ENCODE measurements at places on chromosomes 6 and 20.
A peak's percentile ranks its signal among the peaks of the same experiment; 100 is the strongest.

- DNase-seq: no peak
Observed at GRCh38 chr6:121171879-121172278, 162.4 kb downstream of the TBC1D32 start.

- DNase-seq: no peak
Observed at GRCh38 chr6:147563472-147563871, 55.0 kb downstream of the SAMD5 start.

- DNase-seq: peak; percentile 41
Observed at GRCh38 chr20:10478205-10478604, 43.1 kb downstream of the SLX4IP start.

GRCh38 chr6:70636596-70636995, 31.1 kb upstream of the SMAP1 start:
- DNase-seq: no peak

DNA sequence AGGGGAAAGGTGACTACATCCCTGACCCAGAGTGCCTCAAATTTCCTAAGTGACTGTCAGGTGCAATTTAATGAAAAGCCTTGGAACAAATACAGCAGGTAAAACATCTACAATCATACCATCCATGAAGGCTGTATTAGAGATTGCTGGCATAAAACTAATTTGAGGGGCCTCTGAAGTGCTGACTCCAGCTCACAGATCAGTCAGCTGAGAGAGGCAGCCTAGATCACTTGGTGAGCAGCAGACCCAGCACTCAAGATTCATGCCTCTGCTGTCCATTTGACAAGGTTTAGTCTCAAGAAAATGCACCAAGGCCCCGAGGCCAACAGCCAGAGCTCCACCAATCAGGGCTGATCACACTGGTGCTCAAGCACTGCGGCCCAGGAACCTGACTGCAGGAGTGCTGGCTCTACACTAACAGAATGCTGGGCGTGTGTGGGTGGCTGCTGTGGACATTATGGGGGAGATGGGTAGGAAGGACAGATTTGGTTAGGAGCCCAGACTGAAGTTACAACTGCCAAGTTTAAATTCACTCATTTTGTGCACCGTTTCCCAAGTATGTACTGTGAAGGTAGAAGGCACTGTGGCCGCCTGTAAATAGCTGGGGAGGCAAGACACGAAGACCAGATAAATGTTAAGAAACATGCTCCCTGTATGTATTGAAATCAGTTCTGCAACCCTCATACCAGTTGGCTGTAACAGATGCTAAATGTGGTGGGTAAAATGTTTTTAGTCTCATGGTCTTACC, 28.2 kb downstream of the SNX5 start:
- DNase-seq: no peak

DNA sequence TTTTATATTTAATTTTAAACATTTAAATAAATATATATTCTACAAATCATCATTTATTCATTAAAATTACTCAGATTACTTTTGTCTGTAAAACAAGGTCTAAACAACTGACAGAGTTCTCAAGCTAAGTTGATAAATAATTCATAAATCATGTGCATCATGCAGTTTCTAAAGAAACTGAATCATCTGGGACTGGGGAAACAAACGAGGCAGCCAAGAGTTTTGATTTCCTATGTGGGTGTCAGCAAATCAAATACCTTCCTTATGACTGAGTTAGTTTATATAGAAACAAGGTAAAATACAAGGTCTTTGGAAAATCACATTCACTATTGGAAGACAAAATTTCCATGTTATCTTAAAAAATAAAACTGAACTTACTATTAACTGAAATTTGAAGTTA, 149.9 kb upstream of the BEND6 start:
- DNase-seq: no peak

DNA sequence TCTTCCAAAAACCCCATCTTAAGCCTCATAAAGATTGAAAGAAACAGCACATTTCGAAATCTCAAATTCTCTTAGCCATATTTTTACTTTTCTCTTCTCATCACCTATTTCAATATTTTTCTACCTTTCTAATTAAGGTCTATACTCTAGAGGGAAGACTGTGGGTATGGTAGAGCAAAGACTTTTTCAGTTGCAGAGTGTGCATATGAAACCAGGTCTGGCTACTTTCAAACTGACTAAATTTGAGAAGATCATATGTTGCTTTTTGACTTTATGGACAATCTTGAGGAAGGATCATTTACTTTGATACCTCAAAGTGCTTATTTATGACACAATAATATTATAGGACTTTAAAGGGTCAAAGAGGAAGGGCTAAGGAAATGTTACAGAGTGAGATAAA, 20.7 kb downstream of the FILIP1 start:
- DNase-seq: peak; percentile 10

GRCh38 chr6:169155481-169155880, 98.2 kb downstream of the THBS2 start:
- no peak for DNase-seq

DNA sequence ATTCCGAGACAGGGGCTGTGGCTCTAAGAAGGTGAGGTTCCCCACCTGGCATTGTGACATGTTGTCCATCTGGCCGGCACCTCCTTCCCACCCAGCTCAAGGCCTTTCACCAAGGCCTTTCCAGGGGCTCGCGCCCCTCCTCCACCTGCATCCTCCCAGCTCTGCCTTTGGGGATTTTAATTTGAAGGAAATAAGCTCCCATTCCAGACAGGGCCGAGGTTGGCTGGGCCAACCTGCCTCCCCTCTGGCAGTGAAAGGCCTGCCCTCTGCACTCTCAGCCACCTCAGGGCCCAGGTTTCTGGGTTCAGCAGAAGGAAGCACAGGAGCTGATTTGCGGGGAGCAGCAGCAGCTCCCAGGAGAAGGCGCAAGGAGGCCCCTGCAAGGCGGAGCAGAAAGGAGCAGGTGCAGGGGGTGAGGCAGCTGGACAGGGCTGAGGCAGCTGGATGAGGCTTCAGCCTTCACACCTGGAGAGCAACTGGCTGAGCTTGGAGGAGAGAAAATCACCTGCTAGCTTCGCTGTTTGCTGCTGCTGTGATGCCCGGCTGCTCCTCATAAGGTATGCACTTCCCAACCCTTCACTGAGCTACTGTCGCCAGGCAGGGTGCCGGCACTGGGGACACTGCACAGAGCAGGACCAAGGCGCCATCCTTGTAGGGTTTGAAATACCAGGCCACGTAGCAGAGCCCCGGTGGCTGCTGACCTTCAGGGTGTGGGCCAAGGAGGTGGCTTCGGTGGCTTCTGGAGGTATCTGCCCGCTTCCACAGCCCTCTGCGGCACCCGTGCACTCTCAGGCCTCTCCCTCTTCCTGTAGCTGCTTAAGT, 147.0 kb downstream of the SYNDIG1 start:
- DNase-seq: no peak

- DNase-seq: peak; percentile 45
Observed at GRCh38 chr6:26304797-26305640, 60.0 kb upstream of the BTN3A2 start.

DNA sequence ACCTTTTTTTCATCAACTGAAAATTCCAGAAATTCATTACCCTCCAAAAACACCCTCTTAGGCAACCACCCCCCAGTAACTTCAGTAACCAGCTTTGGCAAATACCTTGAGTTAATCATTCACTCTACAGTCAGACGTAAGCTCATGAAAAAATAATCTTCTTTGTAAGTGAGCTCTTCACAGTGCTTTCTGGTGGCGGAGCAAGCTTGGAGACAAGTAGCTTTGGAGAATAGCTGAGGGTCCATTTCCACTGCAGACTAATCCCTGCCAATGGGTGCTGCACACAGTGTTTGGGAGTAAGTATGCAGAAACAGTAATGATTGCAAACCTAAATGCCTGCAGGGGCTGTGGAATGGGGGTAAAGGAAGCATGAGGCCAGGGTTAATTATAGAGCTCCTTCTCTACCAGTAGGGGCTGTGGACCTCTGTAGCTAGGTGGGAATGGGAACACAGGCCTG, 56.8 kb upstream of the HINT3 start:
- no peak for DNase-seq

DNA sequence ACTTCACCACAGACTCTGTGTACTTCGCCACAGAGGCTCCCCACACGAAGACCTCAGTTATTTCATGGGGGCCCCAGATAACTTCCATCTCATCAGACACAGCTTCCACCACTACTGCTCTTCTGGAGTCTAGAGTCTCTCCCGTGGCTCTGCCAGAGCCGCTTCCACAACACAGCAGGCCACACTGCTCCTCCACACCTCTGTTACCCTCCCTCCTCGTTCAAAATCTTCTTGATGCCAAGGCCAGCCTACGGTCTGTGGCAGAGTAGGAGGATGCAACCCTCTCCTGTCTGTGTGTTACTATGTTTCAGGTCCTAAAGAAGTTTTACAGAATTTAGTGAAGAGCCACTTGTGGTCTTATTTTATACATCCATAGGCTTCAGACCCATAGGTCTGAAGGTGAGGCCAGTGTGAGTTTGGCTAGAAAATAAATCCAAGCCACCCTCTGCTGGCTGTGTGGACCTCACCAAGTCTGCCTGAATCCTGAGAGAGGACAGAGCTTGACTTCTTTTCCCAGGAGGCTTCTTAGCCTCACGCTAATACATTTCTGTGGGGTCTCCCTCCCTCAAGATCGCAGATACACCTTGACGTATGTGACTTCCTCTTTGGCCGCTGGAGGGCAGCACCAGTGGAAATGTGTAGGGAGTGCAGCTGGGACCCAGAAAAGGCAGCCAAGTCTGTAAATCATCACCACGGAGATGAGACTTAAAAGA, 197.7 kb downstream of the FAXC start:
- peak; percentile 50 for DNase-seq

DNA sequence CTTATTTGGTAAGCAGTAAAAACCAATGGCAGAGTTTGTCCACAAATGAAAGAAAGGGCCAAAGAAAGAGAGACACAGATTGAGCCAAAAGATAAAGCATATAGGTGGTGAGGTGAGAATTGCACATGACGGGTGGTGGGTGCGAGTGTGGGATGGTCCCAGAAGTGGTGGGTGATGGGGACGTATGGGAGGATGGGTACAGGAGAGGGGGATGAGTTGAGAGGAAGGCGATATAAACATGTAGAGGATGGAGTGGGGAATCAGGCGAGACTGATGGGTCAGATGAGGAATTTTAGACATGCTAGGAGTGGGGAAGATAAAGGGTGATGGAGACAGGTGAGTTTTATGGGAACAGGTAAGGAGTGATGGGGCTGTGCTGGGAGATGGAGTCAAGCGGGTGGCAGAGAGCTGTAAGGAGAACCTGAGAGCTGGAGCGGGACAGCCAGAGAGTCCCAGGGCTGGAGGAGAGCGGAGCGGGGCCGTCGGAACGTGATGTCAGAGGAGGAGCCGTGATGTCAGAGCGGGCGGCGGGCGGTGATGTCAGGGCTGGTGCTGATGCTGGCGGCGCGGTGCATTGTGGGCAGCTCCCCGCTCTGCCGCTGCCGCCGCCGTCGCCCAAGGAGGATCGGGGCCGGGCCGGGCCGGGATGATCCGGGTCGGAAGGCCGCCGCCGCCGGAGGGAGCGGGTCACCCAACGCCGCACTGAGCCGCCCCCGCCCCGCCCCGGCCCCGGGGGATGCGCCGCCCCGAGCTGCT, at the start of gene TTBK1:
Gene TTBK1, plus strand, starts transcription at position 574 of the 756 bp plus-strand sequence. CDS start 3,180 bp downstream, outside the sequence.
- no peak for DNase-seq

GRCh38 chr6:86251106-86251505, 608.4 kb upstream of the SYNCRIP start:
- DNase-seq: no peak

- DNase-seq: no peak
Observed at GRCh38 chr6:79687759-79688158, 56.6 kb downstream of the SH3BGRL2 start.

GRCh38 chr6:41642960-41643898, 5.0 kb downstream of the MDFI start:
- DNase-seq: no peak

DNA sequence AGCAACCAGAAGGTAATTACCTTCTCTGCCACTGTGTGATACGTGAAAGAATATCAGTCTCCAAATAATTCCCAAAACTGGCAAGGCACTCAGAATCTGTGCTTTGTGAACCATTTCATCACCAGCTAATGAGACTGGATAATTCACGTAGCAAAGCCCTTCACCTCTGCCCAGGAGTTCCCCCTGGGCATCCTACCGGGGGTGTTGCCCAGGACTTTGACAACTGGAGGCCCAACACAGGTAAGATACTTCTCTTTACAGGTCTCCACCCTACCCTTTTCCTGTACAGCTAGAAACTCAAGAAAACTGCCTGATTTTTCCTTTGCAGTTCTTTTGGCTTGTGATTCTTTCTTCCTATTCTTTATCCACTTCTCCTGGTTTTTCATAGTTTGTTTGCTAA, 2.7 kb upstream of the CD24 start:
- DNase-seq: no peak

DNA sequence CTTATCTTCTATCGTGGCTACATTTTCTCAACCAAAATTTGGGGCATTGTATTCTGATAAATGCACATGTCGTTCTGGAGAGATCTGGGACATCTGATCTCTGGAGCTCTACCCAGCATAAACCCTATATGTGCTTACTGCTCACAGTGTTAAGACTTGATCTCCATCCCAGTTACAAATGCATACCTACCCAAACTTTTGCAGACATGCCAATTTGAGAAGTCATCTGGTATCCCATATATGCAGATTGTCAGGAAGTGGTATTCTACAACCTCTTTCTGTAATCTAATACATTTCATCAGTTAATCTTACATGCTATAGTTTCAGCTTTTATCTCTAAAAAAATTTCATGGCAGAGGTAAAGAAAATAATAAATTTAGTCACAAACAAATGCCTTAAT, 11.2 kb downstream of the BAG2 start:
- DNase-seq: no peak

- no peak for DNase-seq
Observed at GRCh38 chr20:37327748-37328147, 18.2 kb upstream of the SRC start.

- no peak for DNase-seq
Observed at GRCh38 chr6:9116026-9116425, 680.7 kb upstream of the SLC35B3 start.

DNA sequence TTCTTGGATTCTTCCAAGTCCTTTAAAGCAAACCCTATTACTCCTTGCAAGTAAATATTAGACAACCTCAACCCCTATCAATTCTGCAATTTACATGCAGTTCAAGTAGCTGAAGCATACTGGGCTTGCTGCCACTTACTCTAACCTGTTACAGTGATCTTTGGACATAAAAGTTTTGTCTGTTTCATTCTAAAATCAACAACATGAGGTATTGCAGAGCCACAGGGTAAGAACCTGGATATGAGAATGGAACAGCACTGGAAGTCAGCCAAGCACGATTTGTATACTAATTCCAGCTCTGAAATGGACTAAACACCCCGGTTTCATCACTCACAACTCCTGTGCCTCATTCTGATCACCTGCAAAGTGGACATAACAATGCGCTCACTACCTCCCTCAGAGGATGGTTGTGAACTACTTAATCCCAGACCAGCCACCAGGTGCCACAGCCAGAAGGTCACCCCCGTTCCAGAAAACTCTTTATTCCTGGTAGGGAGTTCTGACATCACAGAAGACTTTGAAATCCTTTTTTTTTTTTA, 270.0 kb downstream of the ADGB start:
- no peak for DNase-seq

DNA sequence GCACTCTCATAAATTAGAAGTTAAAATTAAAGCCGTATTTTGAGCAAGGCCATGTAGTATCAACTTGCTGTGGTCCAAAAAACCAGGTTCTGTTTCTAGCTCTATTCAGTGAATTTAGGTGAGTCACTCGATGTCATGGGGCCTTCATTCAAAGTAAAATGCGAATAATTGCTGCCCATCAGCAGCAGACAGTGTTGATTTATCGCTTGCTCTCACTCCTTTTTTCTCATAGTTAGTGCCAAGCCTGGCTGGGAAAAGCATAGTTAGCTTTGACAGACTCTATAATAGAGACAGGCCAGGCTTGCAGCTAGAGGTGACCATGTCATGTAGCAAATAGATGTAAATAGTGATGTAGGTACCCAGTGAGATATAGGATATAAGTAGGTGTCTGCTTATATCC, 136.0 kb downstream of the EDN1 start:
- no peak for DNase-seq

GRCh38 chr6:158488065-158488464, 71.8 kb upstream of the TMEM181 start:
- DNase-seq: no peak
